ENCODE measurements at places on chromosomes 5 and 9. TPM values are rescaled to one million over a fixed set of nuclear protein-coding genes. Genes with fewer than 3 reads are reported as not detected.

- peak; percentile 73 for DNase-seq
Measured at GRCh38 chr5:134129411-134130238, 15.1 kb downstream of the TCF7 start.

- DNase-seq = no peak
Measured at GRCh38 chr9:136029556-136029955, 65.5 kb downstream of the NACC2 start.

- peak; percentile 70 for DNase-seq
Measured at GRCh38 chr9:131500377-131500776, 2.3 kb upstream of the POMT1 start.

DNA sequence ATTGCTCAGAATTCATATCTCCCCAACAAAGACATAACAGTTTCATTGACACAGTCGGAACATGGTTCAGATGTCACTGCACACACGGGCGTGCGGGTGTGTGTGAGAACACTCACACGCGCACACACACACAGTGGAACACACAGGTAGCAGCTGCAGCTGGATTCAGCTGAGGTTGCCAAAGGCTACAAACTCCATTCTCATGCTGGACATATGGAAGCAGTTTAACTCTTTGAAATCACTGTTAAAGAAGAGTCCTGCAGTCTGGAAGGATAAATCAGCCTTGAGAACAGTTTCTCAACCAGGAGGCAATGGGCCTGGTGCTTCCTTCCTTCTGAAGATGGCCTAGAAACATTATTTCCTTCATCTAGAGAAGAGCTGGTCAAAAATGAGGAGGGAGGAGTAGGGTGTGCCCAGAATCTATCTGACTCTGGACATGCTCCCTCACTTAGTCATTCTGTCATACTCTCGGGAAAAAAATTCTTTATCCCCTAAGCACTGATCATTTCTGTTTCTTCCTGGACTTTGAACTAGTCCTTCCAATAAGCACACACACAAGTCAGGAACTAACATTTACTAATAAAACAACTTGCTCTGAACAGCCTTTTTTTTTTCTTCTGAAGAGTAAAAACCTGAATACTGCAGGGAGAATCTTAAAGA lies 160.6 kb downstream of the ZDHHC21 start:
- no peak for DNase-seq

GRCh38 chr9:127059765-127060361 lies 62.6 kb downstream of the ANGPTL2 start:
- no peak for DNase-seq

- peak; percentile 89 for DNase-seq
Measured at GRCh38 chr5:373710-374602, 52.4 kb downstream of the AHRR start.

DNA sequence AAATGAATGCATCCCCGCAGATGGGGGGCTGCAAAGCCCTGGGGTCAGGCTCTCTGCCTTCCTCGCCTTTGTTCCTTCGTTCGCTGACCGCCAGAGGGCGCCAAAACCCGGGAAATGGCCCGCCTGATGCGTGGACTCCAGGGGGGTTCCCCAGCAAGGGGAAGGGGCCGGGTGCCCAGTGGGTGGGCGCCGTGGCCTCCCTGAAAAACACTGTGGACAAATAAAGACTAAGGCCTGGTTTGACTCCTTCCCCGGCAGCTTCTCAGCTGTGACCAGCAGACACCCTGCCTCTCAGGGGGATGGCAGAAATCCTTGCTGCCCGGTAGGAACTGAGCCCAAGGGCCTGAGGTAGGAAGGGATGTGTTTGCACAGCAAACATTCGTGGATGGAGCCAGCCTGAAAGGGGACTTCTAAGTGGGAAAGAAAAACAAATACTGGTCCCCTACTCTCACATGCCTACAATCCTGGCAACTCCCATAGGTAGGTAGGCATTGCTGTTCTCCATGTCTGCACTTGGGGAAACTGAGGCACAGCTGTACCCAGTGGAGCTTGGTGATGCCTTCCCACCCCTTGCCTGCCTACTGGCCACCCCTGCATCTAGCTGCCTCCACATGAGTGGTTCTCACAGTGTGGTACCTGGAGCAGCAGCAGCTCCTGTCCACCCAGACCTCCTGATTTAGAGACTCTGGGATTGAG lies 57.7 kb downstream of the DUSP1 start:
- peak; percentile 61 for DNase-seq

Gene ZNF79
- total RNA-seq = 9.0 TPM

- no peak for DNase-seq
Measured at GRCh38 chr5:144102979-144103378, 67.5 kb downstream of the YIPF5 start.

DNA sequence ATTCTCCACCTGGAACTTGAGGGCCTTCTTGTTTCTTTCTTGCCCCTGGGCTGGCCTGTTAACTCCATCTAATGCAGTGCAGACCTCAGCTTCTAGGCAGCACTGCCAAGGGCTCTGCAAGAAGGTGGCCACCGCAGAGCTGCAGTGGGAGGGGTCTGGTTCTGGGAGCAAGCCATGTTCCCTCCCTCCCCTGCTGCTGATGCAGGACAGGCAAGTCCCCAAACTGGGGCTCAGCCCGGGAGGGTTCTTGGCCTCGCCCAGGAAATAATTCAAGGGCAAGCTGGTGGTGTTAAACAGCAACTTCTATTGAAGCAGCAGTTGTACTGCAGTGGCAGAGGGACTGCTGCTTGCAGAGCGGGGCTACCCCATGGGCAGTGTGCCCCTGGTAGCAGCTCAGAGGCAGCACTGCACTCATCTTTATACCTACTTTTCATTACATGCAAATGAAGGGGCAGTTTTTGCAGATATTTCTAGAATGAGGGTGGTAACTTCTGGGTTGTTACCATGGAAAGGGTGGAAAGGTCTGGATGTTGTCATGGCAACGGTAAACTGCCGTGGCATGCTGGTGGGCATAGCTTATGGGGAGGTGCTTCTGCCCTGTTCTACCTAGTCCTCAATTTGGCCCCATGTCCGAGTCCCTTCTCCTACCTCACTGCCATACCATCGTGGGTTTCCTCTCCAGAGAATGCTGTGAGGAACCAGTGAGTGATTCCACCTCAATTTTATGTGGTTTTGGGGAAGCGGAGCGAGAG lies 82.1 kb downstream of the WDR41 start:
- no peak for DNase-seq

DNA sequence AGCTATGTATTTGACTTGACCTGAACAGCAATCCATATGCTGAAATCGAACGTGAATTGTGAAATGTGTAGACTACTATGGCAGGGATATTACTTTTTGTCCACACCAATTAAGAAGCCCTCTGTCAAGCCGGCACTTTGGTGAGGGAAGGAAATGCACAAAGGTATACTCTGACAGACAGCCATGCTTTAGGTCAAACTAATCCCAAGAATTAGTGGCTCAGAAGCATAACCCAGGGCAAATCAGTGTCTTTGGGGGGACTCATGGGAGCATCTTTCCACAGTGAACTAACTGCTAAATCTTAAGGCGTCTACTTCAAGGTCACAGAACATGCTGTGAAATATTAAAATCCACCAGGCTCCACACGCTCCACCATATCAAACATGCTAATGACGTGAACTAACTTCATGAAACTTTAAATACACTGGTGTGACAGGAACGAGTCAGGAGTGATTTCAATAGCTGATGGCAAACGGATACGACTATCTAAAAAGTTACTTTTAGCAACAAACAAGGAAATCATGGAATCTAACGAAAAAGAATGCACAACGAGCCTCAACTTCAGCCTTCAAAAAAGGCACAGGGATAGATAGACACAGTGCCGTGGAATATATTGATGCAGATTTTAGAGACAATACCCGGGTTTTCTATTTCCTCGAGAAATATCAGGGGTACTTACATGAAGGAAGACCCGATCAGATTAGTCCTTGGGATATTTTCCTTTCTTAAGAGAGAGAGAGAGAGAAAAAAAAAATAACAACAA lies 527 bp downstream of the MEF2C start:
- DNase-seq = no peak

Gene ZNF300
- 0.54 TPM for total RNA-seq

GRCh38 chr9:98709968-98710965 lies 1.5 kb upstream of the GABBR2 start:
- no peak for DNase-seq

Gene ARSI
- total RNA-seq = not detected

Gene SPATA31A3
- not detected for total RNA-seq

DNA sequence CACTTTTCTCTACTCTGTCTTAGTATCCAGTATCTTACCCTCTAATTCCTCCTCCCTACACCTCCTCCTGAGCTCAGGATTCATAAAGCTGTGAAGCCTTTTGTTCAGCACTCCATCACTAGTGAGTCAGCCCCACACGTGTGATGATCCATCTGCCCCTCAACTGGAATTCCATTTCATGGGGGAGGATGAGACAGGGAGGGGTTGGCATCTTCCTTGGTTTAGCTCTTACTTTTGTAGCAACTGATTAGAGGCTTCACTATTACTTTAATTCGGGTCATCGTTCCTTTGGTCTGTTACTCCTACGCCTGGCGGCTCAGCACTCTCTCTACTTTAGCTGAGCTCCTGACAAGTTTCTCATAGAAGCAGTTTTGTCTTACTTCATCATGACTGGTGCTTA lies 11.8 kb downstream of the BTNL8 start:
- no peak for DNase-seq

DNA sequence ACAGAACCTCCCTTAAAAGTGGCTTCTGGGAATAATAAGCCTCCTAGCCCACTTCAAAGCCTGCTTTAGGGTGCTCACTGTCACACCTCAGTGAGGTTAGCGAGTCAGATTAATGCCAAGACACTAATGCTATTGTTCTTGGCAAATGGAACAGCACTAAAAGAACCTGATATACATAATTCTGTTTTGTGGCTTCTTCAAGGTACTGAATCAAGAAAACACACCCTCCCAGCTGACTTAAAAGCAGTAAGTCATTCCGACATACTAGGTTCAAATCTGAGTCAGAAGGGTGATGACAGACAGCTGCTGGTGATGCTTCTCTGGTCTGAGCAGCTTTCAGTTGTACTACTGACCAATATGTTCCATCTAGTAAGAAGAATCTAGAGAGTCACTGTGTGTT lies 121.6 kb downstream of the OXCT1 start:
- peak; percentile 34 for DNase-seq

- no peak for DNase-seq
Measured at GRCh38 chr5:76269259-76269931, 133.7 kb upstream of the IQGAP2 start.

GRCh38 chr5:87836696-87837095 lies 424.0 kb upstream of the CCNH start:
- no peak for DNase-seq

GRCh38 chr5:177426566-177427210 lies at the start of gene GRK6:
TSS of gene GRK6 (plus strand) at chr5:177426676. CDS start at chr5:177426846, 170 bp downstream.
- DNase-seq = peak; percentile 64

DNA sequence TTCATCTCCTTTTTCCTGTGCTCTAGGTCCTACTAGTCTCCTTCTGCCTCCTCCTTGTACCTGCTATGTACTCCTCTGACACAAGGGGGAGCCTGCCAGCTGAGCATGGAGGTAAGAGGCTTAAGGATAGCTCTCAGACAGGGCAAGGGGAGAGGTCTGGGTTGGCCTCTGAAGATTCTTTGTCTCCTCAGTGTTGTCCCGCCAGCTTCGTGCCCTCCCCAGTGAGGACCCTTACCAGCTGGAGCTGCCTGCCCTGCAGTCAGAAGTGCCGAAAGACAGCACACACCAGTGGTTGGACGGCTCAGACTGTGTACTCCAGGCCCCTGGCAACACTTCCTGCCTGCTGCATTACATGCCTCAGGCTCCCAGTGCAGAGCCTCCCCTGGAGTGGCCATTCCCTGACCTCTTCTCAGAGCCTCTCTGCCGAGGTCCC lies 3.8 kb downstream of the CREB3 start:
- peak; percentile 51 for DNase-seq

DNA sequence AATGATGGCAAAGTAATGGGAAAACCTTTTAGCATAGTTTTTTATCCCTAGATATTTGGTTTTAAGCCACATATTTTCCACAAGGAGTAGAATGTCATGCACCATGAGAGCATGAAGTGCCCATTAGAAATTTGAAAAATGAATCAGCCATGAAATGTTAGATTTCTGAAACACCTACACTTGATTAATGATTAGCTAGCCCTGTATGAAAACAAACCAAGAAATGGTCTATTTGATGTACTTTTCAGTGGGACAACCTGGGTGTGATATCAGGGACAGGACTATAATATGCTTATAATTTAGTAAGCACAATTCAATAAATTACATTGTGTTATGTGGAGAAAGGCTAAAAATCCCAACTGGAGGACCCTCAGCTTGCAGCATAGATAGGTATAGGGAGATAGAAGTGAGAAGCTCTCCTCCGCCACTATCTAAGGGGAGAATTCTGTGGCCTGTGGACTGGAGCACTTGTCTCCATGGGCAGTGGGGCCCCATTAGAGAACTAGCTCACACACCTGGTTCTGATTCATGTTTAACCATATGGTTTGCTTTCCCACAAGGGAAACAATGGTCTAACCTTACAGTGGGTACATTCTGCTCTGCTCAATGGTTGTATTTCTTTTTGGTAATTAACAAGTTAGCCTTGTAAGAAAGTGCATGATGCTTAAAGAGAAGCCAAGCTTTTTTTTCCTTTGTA lies 35.2 kb downstream of the NUP214 start:
- no peak for DNase-seq

DNA sequence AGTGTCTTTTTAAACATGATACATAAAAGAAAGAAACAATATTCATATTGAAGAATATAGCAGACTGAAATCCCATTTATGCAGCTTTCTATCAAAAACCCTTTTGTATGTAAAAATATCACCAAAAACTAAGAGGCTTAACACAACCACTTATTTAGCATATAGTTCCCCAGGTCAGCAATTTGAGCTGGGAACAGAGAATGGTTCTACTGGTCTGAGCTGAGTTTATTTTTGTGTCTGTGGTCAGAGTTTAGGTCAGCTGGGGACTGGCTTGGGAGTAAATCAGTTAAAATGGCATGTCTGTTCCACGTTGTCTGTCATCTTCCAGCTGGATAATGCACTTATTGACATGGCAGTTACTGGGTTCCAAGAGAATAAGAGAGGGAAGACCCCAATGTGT lies 165.0 kb downstream of the TMEM232 start:
- DNase-seq = no peak

Measured in CD4-positive, CD25-positive, alpha-beta regulatory T cell (primary cell).